ENCODE measurements at places on chromosomes 4 and X.

- DNase-seq: no peak
Measured at GRCh38 chr4:182937268-182938204, 20.4 kb upstream of the DCTD start.

DNA sequence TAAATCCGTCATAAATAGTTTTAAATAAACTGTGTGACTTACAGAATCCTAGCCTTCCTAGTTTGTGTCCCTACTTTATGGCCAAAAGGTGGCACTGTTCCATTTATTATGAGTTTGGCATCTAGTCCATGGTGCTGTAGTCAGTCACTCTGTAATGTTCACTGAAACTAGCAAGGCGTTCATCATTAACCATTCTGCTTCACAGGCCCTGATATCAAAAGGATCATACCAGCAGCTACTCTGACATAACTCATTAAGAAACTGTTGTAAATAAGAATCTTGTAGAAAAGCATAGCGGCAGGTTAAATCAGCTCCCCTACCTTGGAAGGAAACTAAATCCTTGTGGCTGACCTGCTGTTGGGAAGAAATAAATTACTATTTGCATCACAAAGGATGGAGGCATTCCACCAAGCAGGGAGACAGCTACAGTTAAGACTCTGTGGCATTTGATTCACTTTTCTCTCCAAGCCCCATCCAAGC, 919.6 kb upstream of the DIAPH2 start:
- no peak for DNase-seq

GRCh38 chr4:41432219-41432618, 105.7 kb upstream of the LIMCH1 start:
- DNase-seq: no peak

GRCh38 chrX:154654925-154655324, 1.5 kb upstream of the CTAG2 start:
- DNase-seq: no peak

DNA sequence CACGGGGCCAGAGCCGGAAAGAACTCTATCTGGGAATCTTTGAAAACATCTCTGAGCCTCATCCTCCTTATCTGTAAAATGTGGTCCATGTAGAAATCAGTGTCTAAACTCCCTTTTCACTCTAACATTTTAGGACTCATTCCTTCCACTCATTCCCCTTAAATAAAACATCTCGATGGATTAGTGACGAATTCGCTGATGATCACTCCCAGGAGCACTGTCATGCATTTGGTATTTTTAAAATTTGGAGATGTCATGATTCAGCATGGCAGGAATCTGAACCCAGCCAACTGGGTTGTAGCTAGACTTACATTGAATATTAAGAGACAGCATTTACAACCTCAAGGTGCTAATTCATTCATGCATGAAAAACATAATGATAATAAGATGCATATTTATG, 88.1 kb downstream of the SPANXN3 start:
- no peak for DNase-seq

DNA sequence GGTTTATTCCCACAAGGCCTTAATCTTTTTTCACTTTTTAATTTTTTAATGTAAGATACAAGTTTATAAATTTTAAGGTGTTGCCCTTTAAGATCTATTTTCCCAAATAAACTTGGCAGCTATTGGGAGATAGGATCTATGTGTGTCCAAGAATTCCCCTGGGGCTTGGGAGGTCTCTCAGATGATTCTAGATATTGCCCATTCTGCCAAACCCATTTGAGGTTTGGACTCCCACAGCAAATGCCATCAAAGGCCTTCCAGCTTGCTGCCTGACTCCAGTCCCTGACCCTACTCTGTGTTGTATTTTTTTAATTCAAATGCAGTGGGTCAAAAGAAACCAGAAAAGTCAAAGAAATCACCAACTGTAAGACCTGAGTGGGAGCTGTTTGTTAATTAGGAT, 120.0 kb upstream of the CHRDL1 start:
- DNase-seq: no peak

- DNase-seq: no peak
Measured at GRCh38 chr4:111997785-111998184, 147.5 kb upstream of the FAM241A start.

GRCh38 chr4:123649645-123650391, 253.2 kb downstream of the SPRY1 start:
- no peak for DNase-seq

- DNase-seq: no peak
Measured at GRCh38 chrX:112233164-112233563, 150.6 kb upstream of the TRPC5 start.

GRCh38 chr4:68904786-68905185, 46.8 kb downstream of the UGT2A3 start:
- DNase-seq: no peak

DNA sequence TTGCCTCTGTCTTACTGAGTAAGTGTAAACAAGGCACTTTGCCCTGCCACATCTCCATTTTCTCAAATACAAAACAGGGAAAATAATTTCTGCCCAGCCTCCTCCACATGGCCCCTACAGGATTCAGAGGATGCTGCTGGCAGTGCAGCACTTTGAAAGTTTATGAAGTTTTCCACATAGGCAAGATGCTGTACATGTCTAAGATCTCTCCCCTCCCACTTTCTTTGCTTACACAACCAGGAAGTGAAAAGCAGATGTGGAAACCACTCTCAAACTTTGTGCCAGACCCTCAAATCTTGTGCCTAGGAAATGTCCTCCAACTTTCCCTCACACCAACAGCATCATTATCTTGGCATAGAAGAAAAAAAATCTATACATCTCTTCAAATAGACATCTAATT, 257.0 kb upstream of the LDB2 start:
- DNase-seq: no peak

GRCh38 chr4:12499693-12500092, 984.4 kb downstream of the RAB28 start:
- DNase-seq: no peak

DNA sequence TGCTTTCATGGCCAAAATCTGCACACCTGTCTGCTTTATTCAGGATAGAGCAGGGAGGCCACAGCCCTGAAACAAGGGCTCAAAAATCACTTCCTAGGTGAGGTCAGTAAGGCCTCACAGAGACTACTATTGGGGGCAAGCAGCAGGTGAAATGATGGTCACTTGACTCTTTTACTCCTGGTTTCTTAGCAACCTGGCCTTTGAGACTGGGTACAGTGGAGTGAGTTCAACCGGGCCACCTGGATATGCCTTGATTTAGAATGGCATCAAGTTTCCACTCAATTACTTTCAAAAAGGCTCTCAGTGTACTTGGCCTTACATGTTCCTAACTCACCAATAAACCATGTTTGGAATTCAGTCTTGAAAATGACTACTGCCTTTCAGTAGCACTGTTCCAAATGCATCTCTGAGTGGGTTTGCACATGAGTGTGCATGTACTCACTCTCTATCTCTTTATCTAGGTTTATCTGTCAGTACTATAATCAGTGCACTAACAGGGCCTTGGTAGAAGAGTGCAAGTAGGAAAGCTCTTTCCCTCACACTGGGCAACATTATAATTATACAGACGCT, 388.2 kb downstream of the OPHN1 start:
- DNase-seq: no peak

GRCh38 chr4:122963216-122963615, 40.8 kb upstream of the NUDT6 start:
- no peak for DNase-seq

DNA sequence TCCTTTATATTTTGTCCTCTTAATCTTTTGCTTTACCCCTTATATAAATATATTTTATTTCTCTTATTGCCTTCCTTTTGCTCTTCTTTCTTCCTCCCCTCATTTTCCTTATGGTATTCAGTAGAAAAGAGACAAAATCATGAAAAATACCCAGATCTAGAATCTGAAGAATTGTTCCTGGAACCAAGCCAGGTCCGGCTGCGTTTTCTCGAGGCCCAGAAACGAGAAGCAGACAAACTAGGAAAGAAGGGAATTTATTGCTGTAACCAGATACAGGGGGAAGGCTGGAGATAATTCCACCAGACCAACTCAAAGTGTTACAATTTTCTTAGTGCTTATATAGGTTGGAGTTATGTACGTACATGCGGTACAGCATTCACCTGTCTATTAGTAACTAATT, 328.7 kb downstream of the GABRG1 start:
- no peak for DNase-seq

GRCh38 chr4:82753725-82754410, 44.7 kb downstream of the SCD5 start:
- DNase-seq: no peak

- DNase-seq: no peak
Measured at GRCh38 chrX:41889317-41890025, 33.9 kb downstream of the CASK start.

Data from Right ventricle myocardium superior (tissue), 1 donor.